ENCODE measurements at places on chromosomes 4 and X.

DNA sequence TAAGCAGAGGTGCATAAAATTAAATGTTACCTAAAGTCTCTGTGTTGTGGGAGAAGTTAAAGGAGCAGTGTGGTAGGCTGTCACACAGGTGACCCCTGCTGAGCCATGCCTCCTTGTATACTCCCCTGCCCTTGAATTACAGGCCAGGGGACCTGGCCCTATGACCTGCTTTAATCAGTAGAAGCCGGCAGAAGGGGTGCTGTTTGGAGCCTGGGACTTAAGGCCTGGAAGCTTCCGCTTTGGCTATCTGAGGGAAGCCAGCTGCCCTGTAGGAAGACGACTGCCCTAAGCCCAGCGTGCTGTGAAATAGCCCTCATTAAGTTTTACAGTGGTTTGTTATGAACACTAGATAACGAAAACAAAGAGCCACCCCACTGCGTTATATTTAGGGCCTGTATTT lies 34.1 kb downstream of the SPINK2 start:
- H3K4me3 ChIP-seq, result no peak overlapping the region
- H3K36me3 ChIP-seq, result no peaks in the 10 kb centered on the region
- no peak overlapping the region for H3K27ac ChIP-seq
- H3K27me3 ChIP-seq, result no peaks in the 10 kb centered on the region
- H3K4me1 ChIP-seq, result peaks cover 12% of the 10 kb centered on the region

GRCh38 chr4:71110499-71110898 lies 117.0 kb downstream of the DCK start:
- H3K4me1 ChIP-seq, result no peaks in the 10 kb centered on the region
- H3K27ac ChIP-seq, result no peak overlapping the region
- DNase-seq, result no peak
- H3K4me3 ChIP-seq, result no peak overlapping the region
- no peaks in the 10 kb centered on the region for H3K27me3 ChIP-seq
- H3K36me3 ChIP-seq, result no peaks in the 10 kb centered on the region

DNA sequence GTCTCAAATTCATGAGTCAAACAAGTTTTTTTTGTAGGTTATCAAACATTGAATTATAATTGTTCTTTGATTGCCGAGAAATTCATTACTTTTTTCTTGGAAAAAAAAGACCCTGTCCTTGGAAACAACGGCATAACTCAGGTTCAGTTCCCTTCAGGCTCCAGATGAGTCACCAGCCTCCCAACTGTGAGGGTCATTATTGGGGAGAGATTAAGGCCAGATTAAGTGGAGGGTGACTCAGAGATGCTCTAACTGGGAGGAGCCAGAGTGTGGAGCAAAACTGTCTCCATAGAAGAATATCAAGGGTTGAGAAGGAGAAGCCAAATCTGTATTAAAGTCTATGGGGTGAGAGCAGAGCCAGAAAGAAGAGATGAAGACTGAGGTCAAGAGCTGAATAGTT lies 9.6 kb downstream of the ADGRG4 start:
- H3K36me3 ChIP-seq, result no peaks in the 10 kb centered on the region
- no peak overlapping the region for H3K4me3 ChIP-seq
- H3K4me1 ChIP-seq, result no peaks in the 10 kb centered on the region
- DNase-seq, result no peak

DNA sequence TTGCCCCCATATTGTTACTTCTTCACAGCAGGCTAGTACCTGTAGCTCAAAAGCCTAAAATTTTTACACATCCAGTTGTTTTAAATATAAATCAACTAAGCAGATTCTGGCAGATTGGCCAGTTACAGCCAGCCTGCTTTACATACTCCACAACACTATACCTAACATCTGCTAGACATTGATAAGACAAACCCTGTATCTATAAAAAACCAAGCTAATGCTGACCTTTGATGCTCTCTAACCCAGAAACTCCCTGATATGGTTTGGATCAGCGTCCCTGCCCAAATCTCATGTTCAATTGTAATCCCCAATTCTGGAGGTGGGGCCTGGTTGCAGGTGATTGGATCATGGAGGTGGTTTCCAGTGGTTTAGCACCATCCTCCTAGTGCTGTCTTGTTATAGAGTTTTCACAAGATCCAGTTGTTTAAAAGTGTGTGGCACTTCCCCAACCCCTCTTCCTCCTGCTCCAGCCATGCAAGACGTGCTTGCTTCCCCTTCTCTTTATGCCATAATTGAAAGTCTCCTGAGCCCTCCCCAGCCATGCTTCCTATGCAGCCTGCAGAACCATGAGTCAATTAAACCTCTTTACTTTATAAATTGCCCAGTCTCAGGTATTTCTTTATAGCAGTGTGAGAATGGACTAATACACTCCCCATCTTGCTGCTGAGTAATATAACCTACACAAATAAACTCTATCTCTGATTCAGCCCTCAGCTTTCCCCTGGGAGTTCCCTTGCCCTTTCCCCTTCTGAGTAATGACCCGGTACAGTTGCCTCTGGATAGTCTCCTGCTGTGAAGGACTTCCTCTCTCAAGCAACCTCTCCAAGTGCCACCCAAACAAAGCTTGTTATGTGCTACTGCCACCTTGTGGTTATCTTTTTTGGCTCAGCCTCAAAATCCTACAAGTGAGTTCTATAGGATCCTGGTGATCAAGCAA lies 39.6 kb downstream of the ZCCHC13 start:
- H3K27me3 ChIP-seq, result no peaks in the 10 kb centered on the region
- H3K4me1 ChIP-seq, result no peaks in the 10 kb centered on the region
- H3K4me3 ChIP-seq, result no peak overlapping the region
- DNase-seq, result no peak
- no peak overlapping the region for H3K27ac ChIP-seq

DNA sequence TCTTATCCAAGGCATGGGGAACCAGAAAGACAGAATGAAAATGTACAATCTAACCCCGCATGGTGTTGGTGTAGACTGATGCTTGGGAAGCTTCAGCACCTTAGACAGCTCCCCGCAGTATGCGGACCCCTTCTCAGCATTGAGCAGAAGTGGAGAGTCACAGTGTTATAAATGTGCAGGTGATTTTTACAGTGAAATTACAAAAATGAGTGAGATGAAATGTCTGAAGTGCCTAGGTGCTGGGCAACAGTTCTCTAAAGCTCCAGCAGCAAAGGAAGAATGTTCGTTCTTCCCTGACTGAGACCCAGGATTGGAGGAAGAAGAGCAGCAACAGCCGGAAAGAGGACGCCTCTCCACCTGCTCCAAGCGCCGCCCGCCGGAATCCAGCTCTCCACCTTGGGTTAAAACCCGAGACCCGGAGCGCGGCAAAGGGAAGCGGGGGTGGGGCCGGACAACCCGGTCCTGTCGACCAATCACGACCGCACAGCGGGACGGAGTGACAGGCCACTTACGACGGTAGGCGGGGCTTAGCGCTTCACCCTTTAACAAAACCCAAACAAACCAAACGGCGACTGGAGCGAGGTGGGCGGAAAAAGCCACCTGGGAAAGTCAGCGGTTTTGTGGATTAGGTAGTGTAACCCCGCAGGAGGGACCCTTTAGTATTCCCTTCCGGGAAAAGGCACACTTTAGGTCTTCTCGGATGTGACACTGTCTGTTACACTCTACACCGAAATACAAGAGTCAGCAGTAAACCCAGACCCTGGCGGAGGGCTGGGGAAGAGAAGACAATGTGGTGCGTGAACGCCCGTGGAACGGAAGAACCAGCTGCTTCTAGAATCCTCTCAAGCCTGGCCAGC lies at the start of gene GLRA3:
Gene GLRA3 (minus strand): TSS at position 403 of the 857 bp plus-strand sequence. CDS start 436 bp downstream, outside the sequence.
- H3K27ac ChIP-seq, result no peak within 1 kb of the TSS
- peak within 1 kb of the TSS; percentile 25 for H3K4me3 ChIP-seq
- H3K27me3 ChIP-seq, result no peaks in the 10 kb centered on the region
- no peak for DNase-seq
- H3K36me3 ChIP-seq, result no peaks in the 10 kb centered on the region
- peaks cover 3% of the 10 kb centered on the region for H3K4me1 ChIP-seq

All from esophagus muscularis mucosa (tissue), 4 donors.